Activated T-helper 2 cell treated with anti-CD3 and anti-CD28 coated beads, Interferon-gamma antibody, Interleukin-2, Interleukin-4, amounts not matched to agents 10 μg/mL and 5 μg/mL and 100 μg/mL, durations not matched to agents 14 hours and 24 hours and 36 hours (primary cell): ENCODE measurements at places on chromosomes 2 and 18. TPM values are rescaled to one million over a fixed set of nuclear protein-coding genes. Genes with fewer than 3 reads are reported as not detected.

GRCh38 chr2:219167997-219168396 lies 1.8 kb downstream of the SLC23A3 start:
- no peak for DNase-seq

- DNase-seq: no peak
These were observed 258.9 kb upstream of the TRIB2 start for GRCh38 chr2:12457831-12458230.

DNA sequence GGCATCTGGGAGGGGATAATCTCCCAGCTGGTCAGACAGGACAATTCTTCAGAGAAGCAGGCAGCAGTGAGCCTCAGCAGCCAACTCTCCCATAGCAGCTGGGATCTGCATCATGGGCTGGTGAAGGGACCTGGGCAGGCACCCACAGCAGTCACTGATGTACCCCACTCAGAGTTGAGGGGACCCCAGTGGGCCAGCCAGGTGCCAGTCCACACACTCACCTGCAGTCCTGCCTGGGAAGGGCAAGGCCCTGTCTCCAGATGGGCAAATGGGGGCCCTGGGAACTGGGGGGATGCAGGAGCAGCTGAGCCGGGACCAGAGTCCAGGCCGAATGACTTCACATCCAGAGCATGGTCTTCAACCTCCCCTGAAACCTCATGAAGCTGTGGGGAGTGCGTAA lies 170.4 kb downstream of the ZFP36L2 start:
- DNase-seq: no peak

DNA sequence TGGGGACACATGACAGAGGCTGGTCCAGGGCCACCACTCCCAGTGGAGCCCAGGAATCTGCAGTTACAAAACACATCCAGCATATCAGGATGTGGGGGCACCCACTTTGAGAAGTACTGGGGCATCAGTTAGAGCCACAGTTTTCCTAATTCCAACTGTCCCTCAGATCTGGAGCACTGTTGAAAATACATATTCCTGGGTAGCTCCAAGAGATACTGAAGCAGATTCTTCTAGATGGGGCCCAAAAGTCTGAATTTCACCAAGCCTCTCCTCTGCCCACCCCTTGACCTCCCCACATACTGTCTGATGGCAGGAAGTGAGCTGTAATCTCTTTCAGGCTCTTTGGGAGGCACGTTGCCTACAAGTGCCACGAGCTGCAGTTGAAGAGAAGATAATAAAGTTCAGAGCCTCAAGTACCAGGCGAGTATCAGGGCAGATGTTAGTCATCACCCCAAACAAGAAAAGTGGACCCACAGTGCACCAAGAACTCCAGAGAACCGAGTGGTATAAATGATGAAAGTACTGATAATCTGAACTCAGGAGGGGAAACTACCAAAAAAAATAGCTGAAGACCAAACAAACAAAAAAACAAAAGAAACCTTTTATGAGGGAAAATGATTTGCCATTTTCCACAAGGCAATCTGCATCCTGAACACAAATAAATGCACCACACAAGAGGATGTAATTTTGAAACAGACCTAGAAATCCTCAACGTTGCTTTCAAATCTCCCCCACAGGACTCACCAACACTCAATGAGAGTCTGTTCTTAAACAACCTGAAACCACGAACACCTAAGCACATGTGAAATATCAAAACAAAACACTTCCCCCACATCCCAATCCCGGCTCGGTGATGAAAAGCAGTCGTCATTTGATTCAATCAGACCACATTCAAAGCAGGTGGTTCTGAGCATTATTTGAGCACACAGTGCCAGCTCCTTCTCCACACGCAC lies 98.7 kb downstream of the TCF4 start:
- DNase-seq: no peak

GRCh38 chr2:200476836-200477235 lies 33.0 kb downstream of the KCTD18 start:
- DNase-seq: no peak

GRCh38 chr2:38892819-38893218 lies 3.1 kb downstream of the ARHGEF33 start:
- DNase-seq: no peak

DNA sequence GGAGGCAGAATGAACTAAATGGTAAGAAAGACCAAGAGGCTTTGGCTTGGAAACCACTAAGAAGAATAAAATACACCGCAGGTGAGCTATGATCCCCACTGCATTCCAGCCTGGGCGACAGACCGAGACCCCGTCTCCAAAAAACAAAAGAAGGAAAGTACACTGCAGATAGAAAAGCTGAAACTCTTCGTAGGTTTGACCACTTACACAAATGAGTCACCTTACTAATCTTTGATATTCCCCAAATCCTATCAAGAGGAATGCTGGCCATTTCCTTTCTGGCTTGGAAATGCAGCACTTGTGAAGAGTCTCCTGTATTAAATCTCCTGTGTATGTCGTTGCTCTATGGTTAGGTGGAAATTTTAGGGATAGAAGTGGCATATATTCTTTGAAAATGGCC lies 108.8 kb downstream of the MTCL1 start:
- no peak for DNase-seq

DNA sequence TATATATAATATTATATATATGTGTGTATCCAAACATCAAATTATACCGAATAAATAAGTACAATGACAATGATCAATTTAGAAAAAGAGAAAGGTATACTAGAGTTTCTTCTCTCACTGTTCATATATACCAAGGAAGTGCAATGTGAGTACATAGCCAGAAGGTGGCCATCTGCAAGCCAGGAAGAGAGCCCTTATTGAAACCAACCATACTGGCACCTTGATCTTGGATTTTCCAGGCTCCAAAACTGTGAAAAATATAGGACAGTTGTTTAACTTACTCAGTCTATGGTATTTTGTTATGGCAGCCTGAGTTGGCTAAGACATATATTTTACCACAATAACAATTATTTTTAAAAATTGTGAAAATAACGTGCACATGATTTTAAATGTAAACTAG lies 1490.2 kb upstream of the SLC39A10 start:
- no peak for DNase-seq

DNA sequence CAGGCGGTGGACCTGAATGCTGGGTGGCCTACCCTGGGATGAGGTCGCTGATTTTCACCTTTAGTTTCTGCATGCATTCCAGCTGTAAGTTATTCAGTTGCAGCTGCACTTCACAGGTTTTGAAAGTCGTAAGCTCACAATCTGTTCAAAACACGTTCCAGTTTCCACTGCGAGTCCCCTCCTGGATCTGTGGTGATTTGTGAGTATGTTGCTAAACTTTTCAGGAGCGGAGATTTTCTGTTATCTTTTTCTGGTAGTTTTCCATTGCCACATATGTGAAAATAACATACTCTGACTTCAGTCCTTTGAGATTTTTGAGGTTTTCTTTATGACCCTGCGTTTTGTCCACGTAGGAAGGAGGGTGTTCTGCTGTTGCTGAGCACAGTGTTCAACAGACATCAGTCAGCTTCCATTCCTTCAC lies 102.1 kb downstream of the SNTG2 start:
- no peak for DNase-seq

- no peak for DNase-seq
These were observed 426.9 kb downstream of the CDH2 start for GRCh38 chr18:27750014-27750413.

DNA sequence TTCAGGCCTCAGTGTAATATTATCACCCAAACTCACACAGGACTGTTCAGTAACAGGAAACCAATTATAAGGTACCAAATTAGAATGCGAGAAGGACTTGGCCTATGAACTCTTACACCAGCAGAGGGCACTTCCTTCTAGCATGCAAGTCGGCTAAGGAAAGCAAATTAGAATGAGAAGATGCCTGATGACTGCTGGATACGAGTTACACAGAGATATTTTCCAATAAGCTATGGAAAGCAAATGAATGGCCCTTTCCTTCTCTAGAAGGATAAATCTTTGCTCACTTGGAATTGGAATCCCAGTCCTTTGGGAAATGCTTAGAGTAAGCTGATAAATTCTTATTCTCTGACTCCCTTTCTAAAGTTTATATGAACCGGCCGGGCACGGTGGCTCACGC lies 109.8 kb downstream of the AP1S3 start:
- peak; percentile 15 for DNase-seq

DNA sequence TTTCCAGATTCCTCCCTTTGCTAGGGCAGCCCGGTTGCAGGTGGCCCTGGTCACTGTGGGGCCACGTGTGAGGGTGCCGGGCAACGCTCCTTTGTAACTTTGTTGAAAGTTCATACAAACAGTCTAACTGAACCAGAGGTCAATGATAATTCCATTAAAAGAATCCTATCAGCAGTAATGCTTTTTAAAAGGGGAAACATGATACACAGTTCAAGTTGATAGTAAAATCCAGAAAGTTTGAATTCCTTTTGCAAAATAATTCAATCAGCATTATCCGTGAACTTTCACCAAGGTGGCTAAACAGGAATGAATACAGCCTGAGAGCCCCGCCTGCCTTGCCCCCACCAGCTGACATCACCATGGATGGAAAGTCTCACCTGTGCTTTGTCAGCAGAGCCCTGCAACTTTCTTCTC lies 166.2 kb downstream of the ACKR3 start:
- no peak for DNase-seq

GRCh38 chr2:242060212-242060835 lies 190.8 kb downstream of the RTP5 start:
- no peak for DNase-seq

The TOGARAM2 gene
- total RNA-seq: 3.0 and 4.0 TPM in 2 replicates

The PDE11A gene
- not detected in 2 replicates for total RNA-seq

The DIPK1C gene
- total RNA-seq: not detected in 2 replicates

The CENPA gene
- total RNA-seq: 24.3 and 27.3 TPM in 2 replicates

The ARHGAP25 gene
- 39.9 and 41.3 TPM in 2 replicates for total RNA-seq

The RHOB gene
- 119 and 123 TPM in 2 replicates for total RNA-seq

The HOXD13 gene
- not detected in 2 replicates for total RNA-seq

The CFAP65 gene
- total RNA-seq: not detected in 2 replicates
